ENCODE measurements at places on chromosomes 7 and 10. TPM values are rescaled to one million over a fixed set of nuclear protein-coding genes. Genes with fewer than 3 reads are reported as not detected.

DNA sequence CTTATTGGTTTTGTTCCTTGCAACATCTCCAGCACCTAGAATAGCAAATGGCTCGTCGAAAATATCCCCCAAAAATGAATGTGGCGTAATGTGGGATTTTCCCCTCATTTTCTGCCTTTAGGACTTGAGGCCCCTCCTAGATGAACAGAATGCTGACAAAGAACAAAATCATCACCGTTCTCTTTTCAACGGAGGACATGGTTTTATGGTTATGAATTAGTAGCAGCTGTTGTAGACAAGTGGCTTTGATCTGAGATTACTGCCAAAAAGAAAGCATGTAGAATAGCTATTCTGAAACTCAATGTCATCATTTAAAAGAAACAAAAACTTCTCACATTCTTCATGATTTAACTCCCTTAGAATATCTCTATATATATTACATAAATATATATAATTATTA lies 17.2 kb upstream of the CALN1 start:
- DNase-seq: no peak

DNA sequence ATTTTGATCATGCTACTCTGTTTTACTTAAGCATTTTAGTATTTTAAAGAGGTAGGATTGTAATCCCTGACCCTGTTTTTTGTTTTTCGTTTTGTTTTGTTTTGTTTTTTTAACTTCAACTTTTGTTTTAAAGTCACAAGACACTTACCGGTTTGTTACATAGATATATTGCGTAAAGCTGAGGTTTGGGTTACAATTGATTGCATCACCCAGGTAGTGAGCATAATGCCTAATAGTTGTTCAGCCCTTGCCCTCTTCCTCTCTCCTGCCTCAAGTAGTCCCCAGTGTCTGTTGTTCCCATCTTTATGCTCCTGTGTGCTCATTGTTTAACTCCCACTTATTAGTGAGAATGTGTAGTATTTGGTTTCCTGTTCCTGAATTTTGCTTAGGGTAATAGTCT lies 93.1 kb upstream of the TEX47 start:
- DNase-seq: no peak

IQUB gene
- total RNA-seq: not detected

- DNase-seq: no peak
These were observed 1.1 kb downstream of the ANKRD2 start for GRCh38 chr10:97573672-97574071.

- DNase-seq: no peak
These were observed 90.0 kb downstream of the FOXP2 start for GRCh38 chr7:114504586-114504985.

SPDYE2 gene
- total RNA-seq: not detected

IRF5 gene
- total RNA-seq: 74.6 TPM

WDR86 gene
- total RNA-seq: not detected

SPDYE9 gene
- total RNA-seq: not detected

CFTR gene
- total RNA-seq: 0.21 TPM

- DNase-seq: no peak
These were observed 11.5 kb upstream of the SP8 start for GRCh38 chr7:20798081-20798693.

KCNIP2 gene
- total RNA-seq: 1.8 TPM

DNA sequence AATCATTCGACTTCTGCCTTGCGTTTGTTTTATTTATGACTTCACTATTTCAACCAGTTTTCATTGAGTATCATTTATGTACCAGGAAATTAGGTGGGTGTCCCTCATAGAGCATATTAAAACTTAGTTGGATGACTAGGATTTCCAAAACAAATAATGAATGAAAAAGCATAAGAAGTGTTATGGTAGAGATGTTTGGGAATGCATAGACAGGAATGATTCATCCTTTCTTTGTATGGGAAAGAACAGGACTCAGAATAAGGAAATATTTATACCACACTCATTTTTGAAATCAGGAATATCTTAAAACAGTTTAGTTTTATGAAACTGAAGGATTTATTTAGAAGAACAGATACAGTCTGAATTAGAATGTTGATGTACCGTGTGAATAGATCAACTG lies 315.7 kb downstream of the EXOC4 start:
- no peak for DNase-seq

DNA sequence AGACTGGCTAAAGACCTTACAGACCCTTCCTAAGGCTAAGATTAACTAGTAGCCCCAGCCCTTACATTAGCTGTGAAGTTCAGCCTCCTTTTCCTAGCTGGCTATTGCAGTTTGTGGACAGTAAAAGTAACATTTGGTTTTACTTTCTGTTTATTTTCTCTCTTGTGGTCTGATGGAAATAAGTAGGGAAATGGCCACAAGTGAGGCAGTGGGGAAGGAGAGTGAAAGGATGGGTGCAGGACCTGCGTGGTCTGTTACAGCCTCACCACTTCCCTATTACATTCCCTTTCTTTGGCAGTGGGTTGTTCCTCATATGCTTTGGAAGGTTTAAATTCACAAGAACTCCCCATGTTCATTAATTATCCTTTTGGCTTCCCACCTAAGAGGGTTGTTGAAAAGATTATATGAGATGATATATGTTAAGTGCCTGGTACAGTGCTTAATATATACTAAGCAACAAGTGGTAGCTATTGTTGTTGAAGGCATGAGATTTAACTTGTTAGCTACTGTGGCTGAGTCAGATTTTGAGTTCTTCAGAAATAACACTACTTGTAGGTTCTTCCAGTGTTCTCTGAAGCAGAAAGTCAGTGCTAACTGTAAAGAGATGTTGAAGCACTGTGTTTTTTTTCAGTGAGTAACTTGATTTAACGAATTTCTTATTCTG lies 181.7 kb downstream of the ST7 start:
- no peak for DNase-seq

GRCh38 chr7:24756545-24757352 lies 515 bp downstream of the GSDME start:
- no peak for DNase-seq

OPN4 gene
- not detected for total RNA-seq

DNA sequence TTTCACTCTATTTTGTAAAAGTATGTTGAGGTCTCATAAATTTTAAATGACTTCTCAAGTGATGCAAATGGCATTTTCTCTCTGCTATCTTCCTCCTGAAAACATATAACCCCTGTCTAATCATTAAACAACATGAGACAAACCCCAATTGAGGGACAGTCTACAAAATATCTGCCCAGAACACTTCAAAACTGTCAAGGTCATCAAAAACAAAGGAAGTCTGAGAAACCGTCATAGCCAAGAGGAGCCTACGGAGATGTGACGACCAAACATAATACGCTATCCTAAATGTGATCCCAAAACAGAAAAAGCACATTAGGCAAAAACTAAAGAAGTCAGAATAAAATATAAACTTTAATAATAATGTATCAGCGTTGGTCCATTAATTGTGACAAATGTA lies 282.3 kb upstream of the SEMA3C start:
- DNase-seq: no peak

DNA sequence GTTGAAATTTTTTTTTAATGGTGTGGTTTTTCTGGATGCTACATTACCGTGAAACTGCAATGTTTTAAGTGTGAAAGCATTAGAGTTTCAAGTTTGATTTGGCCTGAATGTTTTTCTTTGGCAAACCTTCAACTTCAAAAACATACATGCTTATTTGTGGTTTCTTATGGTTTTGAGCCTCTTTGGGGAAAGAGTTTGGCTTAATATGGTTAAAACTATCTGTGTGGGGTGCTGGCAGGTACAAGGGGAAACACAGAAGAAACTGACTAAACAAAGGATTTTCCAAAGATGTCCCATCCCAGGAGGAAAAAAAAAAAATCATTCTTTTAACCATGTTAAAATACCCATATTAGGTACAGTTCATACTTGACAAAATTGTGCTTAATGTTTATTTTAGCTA lies 121.1 kb downstream of the HGF start:
- DNase-seq: no peak

DNA sequence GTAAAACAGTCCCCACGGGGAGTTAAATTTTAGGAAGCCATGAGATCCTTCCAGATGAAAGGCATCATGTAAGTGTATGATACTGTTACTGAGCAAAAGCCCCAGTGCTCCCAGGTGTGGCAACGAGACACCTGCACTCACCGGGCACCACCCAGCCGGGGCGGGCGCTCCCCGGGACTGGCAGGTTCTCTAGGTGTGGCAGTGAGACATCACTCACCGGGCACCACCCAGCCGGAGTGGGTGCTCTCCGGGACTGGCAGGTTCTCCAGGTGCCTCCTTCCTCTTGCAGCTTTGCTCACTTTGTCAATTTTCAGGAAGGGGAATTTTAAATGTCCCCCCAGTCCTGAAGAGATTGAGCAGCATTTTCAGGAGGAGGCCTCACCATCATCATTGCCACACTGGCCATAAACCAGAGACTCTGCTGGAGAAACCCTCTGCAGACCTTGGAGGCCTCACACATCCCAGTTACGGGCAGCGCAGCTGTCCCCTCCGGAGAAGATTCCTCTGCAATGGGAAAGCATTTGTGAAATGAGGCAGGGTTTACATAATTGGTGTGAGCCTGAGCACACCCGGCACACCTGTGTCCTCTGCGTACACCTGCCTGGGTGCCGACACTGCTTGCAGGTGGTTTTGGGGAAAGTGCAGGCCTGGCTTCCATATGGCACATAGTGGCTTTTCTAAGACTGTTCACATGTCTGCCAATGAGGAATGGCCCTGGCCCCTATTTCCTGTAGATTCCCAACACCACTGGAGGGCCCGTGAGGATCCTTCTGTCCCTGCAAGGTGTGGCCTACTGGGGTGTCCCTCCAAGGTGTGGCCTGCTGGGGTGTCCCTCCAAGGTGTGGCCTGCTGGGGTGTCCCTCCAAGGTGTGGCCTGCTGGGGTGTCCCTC lies 191.4 kb downstream of the EBF3 start:
- DNase-seq: no peak

DNA sequence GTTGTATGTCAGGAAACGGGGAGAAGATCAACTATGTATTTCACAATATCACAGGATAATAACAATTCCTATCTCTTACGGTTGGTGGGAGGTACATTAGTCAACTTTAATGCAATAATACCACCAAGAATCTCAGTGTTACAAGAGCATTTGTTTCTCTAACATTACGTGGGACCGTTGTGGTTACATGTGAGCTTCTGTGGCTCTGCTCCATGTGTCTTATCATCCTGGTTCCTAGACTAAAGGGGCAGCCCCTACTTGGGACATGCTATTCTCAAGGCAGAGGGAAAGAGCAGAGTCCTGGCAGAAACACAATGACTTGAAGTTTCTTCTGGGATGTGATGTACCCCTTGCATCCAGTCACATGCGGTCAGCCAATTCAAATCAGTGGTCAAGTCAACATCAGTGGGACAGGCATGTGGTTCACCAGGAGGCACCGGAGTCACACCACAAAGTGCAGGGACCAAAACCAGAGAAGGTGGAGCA lies 2.5 kb upstream of the ZNF22 start:
- no peak for DNase-seq

GRCh38 chr7:75537731-75538130 lies 45.6 kb downstream of the SPDYE5 start:
- DNase-seq: no peak

- no peak for DNase-seq
These were observed 6.6 kb upstream of the STRIP2 start for GRCh38 chr7:129427526-129428045.

- no peak for DNase-seq
These were observed 579 bp downstream of the KEL start for GRCh38 chr7:142961595-142961972.

DNA sequence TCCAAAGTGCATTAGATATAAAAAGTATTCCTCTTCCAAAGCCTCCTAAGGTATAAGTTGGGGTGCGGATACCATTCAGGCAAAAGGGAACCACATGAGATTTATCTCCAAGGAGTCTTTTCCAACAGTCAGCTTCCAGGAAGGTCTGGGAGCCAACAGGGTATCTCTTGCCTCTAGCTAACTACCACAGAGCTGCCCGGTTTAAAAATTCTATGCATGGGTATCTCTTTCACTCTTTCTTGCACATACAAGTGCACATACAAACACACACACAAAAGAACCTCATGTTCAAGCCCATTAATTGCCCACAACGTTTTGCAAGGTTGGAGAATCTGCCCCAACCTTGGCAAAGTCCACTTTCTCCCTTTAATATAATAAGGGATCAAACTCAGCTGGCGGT lies 80.7 kb downstream of the CDK6 start:
- DNase-seq: no peak

DNA sequence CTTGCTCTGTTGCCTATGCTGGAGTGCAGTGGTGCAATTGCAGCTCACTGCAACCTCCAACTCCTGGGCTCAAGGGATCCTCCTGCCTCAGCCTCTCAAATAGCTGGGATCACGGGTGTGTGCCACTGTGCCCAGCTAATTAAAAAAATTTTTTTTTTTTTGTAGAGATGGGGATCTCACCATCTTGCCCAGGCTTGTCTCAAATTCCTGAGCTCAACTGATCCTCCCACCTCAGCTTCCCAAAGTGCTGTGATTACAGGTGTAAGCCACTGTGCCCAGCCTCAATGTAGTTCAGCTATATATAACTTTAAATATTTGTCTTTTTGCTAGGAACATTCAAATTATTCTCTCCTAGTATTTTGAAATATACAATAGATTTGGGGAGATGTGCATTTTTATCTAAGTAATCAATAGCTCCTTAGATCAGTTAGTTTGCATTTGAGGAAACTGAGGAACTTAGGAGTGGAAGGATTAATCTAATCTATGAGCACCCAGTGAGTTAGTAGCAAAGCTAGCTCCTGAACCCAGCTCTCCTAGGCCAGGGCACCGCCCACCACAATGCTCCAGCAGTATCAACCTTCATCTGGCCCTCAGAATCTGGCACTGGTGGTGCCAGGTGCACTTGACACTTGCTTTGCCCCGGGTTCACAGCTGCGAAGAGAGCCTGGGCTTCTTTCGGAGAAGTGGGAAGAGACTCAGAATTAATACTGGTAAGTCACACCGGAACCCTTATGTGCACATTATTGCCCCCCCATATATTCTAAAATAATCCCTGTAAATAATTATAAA lies 5.9 kb upstream of the LRMDA start:
- DNase-seq: no peak

GRCh38 chr10:114374053-114374791 lies 30.1 kb downstream of the AFAP1L2 start:
- DNase-seq: no peak
